Endothelial cell of umbilical vein (primary cell): ENCODE measurements at places on chromosomes 13 and 19. TPM values are rescaled to one million over a fixed set of nuclear protein-coding genes. Genes with fewer than 3 reads are reported as not detected.

- DNase-seq: no peak
These were observed 594.2 kb downstream of the KCTD12 start for GRCh38 chr13:76292031-76292430.

DNA sequence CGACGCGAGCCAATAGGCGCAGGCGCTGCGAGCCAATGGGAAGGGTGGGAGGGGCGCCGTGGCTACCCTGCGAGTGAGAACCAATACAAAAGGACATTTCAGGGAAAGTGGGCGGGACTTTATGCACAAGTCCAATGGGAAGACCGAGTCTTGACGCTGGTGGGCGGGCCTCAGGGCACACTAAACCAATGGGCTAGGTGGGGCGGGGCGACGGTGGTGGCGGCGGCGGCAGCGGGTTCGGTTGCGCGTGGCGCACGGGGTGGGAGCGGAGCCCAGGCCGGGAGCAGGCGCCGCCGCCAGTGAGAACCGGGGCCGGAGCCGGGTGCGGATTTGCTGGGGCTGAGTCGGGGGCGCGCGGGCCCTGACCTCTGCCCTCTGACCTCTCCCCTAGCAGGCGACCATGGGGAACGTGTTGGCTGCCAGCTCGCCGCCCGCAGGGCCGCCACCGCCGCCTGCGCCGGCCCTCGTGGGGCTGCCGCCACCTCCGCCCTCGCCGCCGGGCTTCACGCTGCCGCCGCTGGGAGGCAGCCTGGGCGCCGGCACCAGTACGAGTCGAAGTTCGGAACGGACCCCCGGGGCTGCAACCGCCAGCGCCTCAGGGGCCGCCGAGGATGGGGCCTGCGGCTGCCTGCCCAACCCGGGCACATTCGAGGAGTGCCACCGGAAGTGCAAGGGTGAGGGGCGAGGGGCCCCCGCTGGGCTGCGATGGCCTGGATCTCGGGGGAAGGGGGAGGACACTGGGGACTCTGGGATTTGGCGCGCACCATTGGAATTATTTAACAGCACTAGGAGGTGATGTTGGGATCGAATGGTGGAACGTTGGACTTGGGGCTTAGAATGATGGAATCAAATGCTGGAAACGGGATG lies at the start of gene TOMM40:
Gene TOMM40 (plus strand): TSS at position 239 of the 867 bp plus-strand sequence. CDS start 162 bp downstream, at position 401.
- DNase-seq: no peak

DNA sequence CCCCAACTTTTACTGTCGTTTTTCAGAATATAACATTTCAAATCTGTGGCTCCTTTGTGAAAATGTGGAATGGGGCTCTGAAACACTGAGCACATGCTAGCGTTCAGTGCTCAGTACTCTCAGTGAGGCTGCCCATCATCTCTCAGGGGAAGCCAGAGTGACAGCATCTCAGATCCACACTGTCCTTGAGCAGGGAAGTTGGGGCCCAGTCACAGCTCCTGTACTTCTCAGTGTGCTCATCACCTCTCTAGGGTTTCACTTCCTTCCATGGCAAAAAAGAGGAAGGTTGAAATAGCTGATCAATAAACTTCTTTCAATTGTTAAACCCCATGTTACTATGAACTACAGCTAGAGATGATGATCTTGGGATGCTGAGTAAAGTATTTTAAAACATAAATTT lies 565.9 kb upstream of the SPRY2 start:
- no peak for DNase-seq

DNA sequence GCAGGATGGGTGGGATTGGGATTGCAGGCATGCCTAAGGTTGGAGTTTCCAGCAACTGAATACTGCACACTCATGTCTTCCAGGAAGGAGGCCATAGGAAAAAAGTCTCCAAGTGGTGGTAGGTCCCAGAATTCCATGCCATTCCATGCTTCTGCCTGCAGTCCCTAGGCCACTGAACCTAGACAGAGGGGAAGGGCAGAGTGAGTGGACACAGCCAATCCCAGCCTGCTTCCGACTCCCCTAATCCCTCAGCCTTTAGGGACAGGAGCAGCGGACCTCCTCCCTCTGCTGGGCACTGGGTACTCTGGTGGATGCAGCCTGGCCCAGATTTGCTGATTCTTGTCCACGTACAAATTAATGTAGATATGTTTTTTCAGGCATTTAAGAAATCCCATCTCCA lies 17.0 kb downstream of the VSTM2B start:
- DNase-seq: no peak

GRCh38 chr13:79011179-79011578 lies 352.2 kb upstream of the OBI1 start:
- no peak for DNase-seq

GRCh38 chr13:106382534-106382933 lies 152.9 kb downstream of the EFNB2 start:
- DNase-seq: no peak

GRCh38 chr13:39835253-39835652 lies 179.8 kb downstream of the COG6 start:
- DNase-seq: no peak

- no peak for DNase-seq
These were observed 3.4 kb upstream of the PIK3R2 start for GRCh38 chr19:18149596-18149975.

Gene OSCAR
- not detected in 2 replicates for total RNA-seq

Gene ZNF536
- total RNA-seq: not detected in 2 replicates

Gene KIR2DL4
- not detected in 2 replicates for total RNA-seq

Gene EXOC3L2
- 0.66 and 1.2 TPM in 2 replicates for total RNA-seq

Gene ZNF791
- total RNA-seq: 19.9 and 21.8 TPM in 2 replicates
